Forelimb muscle (tissue), 1 donor: ENCODE measurements at places on chromosomes 2 and 18. TPM values are rescaled to one million over a fixed set of nuclear protein-coding genes. Genes with fewer than 3 reads are reported as not detected.

DNA sequence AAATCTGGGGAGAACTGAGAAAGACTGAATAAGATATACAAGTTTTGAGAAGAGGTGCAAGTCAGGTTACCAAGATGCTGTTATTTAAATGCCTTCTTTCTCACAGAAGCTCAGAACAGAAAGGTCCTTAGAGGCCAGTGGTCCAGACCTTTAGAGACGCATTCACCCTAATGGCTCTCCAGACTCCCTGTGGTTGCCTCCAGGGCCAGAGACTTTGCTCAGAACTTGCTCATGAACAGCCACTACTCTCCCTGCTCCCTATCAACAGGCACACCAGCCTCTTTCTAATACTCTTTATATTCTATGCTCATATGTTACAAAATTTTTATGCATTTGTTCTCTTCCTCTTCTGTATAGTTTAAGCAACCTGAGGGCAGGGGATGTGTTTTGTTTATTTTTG lies 349.0 kb upstream of the TNP1 start:
- no peak for DNase-seq

GRCh38 chr2:241925821-241926441 lies 56.4 kb downstream of the RTP5 start:
- DNase-seq, result no peak

DNA sequence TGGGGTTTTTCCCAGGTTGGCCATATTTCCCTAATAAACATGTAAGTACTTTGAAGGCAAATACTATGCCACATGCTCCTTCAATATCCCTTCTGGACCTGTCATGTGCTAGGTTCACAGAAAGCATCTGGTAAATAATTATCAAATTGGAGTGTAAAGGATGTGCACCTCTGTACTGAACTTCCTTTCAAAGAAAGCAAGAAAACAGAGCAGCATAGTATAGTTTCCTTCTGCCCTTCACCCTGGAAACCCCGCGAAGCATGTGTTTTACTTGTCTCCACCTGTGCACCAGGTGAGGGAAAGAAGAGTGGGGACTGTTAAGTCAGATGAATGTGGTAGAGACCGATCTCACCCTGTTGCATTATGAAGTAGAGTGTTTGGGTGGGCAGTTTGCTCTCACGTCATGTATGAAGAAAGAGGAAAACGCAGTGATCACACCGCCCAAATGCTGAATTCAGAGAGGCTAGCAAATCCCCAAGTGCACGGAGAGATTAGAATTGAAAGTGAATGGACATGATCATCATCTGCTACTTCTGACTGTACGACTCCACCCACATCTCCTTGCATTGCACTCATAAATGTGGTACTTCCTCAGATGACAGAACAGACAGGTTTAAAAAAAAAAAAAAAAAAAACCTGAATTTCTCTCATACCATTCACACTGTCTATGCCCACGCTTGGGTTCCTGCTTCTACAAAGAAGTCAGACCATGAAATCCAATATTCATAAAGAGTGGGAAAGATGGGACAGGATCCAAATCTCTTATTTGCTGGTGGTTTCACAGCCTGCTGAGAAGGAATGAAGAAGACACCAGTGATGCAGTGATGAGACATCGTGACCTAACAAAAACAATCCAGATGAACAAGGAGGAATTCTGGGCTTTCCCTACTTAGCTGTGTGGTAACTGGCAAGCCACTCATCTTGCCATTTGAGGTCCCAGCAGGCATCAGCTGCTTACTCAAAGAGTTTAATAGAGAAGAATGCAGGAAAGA lies 448.6 kb downstream of the BCL11A start:
- no peak for DNase-seq

GRCh38 chr2:195488567-195488966 lies 168.5 kb upstream of the SLC39A10 start:
- DNase-seq, result no peak

GRCh38 chr18:78309924-78310323 lies 669.7 kb upstream of the SALL3 start:
- DNase-seq, result no peak

GRCh38 chr18:45519411-45520280 lies 95.6 kb upstream of the SLC14A2 start:
- DNase-seq, result no peak

DNA sequence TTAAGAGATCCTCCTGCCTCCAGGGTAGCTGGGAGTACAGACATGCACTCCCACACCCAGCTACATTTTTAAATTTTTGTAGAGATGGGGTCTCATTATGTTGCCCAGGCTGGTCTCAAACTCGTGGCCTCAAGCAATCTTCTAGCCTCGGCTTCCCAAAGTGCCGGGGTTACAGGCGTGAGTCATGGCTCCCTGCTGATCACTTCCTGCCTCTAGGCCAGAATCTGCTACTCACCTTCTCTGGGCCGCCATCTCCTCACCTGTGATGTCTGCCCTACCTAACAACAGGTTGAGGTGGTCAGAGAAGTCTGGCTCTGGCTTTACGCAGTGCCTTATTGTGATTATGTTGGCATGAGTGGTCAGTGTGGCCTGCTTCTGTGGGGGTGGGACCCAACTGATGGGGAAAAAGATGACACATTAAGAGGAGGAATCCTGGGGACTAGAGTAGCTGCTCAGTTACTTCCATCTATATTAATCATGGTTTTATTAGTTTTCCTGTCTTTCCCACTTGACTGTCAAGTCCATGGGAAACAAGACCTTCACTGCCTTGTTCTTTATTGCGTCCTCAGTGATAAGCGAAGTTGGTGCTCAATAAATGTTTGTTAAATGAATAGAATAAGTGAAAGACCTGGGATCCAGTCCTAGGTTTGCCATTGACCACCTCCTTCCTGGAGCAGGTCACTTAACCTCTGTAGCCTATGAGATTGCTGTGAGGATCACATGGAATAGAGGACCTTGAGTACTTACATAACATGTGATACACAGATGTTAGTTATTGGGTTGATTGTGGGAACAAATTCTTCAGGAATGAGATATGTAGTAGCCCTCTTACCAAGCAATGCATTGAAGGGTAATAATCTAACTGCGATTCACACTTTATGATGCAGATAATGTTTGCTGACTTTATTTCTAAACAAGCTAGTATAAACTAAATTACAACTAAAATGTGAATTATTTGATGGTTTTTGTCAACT lies 15.7 kb downstream of the KCTD1 start:
- no peak for DNase-seq

GRCh38 chr2:75751824-75752468 lies 41.2 kb upstream of the GCFC2 start:
- DNase-seq, result no peak

DNA sequence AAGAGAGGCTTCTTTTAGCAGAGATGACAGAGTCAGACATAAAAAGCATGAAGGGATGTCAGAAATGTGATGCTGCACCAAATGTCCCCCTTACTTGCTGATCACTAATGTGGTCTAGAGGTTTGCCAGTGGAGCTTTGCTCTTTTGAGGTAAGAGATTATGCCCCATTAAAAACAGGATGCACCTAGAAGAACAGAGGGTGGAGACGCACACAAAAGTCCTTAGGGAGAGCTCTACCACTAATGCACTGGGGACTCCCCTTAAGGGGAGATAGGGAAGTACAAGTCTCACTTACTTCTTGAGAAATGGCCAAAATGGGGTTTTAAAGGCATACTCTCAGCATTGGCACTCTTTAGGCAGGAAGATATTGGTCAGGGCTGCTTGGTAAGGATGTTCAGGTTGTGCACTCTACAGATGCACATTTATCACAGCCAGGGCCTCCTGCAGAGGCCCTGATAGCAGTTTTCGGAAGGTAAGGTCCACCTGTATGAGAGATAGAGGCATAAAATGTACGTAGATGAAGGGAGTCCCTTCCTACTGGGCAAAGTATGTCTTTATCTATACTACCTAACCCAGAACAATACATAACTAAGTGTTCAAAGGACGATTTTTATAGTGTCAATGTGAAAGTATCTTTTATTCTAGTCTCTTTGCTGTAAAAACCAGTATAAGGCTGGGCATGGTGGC lies 17.0 kb upstream of the SCYGR1 start:
- DNase-seq, result no peak

- no peak for DNase-seq
Measured at GRCh38 chr18:59686260-59686659, 11.0 kb downstream of the CCBE1 start.

GRCh38 chr2:144146076-144146475 lies 373.8 kb downstream of the ZEB2 start:
- DNase-seq, result no peak

DNA sequence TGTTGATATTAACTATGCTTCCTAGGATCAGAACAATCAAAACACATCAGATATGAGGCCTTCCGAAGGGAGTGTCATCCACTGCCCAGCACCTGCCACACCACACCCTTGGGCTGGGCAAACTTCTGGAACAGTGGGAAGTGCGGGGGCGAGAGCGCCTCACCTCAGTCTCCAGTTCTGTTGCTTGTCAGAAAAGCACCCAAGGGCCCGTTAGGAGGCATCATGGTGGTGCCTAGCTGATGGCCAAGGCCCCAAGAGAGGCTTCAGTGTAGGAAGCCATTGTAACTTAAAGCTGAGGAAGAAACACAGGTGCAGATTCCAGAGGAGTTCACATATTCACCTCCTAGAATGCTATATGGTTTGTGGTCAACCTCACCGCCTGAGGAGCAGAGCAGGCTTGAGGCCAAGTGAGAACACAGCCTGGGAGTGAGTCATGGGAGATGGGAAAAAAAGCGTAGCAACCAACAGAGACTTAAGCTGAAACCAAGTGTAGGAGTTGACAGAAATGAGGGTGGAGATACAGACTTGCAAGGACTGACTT lies 85.1 kb upstream of the ATL2 start:
- DNase-seq, result no peak

DNA sequence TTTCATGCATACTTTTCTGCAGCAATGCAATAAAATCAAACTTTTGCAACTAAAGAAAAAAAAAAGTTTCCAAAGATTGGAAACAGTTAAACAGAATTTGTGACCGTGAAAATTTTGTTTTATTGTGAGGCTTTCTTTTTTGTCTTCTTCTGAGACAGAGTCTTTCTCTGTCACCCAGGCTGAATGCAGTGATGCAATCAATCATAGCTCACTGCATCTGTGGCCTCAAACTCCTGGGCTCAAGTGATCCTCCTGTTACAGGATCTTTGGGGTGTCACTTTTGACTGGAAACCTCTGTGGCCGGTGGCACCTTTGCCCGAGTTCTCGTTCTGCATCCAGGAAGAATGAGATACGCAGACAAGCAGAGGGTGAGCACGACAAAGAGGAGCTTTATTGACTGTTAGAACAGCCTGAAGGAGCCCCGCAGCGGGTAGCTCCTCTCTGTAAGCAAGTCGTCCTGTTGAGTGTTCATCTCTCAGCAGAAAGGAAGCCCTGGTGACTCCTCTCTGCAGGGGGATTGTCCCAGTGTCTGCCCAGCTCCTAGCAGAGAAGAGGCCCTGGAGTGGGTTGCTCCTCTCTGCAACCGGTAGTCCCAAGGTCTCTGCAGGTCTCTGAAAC lies 16.9 kb upstream of the ILKAP start:
- no peak for DNase-seq

- no peak for DNase-seq
Measured at GRCh38 chr2:79984476-79984875, 320.1 kb downstream of the LRRTM1 start.

DNA sequence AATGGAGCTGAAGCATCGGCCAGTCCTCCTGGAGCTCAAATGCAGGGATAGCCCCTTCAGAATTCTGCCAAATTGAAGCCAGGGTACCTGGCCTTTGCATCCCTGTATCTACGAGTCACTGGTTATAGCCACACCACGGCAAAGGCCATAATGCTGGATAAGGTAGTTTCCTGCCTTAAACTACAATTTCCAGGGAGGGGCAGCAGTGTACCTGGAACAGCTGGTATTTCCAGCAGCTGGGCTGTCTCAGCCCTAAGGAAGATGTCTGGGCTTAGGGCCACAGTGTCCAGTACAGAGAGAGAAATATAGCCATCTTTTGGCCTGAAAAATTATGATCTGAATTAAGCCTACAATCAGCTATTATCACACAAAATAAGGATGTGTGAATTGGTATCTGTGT lies 180.3 kb downstream of the GCA start:
- no peak for DNase-seq

GRCh38 chr18:10252952-10253705 lies 201.3 kb upstream of the APCDD1 start:
- DNase-seq, result no peak

The APOB gene
- polyA plus RNA-seq, result 0.03 TPM

The TXNDC9 gene
- polyA plus RNA-seq, result 21.2 TPM

The CYP27A1 gene
- polyA plus RNA-seq, result 21.2 TPM

The FSHR gene
- polyA plus RNA-seq, result 0.43 TPM

The UGT1A6 gene
- not detected for polyA plus RNA-seq

The KIAA2012 gene
- polyA plus RNA-seq, result 0.37 TPM

The MAPK4 gene
- 10.9 TPM for polyA plus RNA-seq

The CCDC141 gene
- polyA plus RNA-seq, result 79.4 TPM

The PSME4 gene
- polyA plus RNA-seq, result 38.3 TPM

The SPR gene
- polyA plus RNA-seq, result 5.5 TPM

The CCL20 gene
- 0.49 TPM for polyA plus RNA-seq

The IL36B gene
- polyA plus RNA-seq, result not detected

The RESP18 gene
- not detected for polyA plus RNA-seq

The CPO gene
- polyA plus RNA-seq, result 0.38 TPM
